ENCODE measurements at places on chromosomes 2 and 18.
A peak's percentile ranks its signal among the peaks of the same experiment; 100 is the strongest.

- DNase-seq, result no peak
Measured at GRCh38 chr2:128563348-128563687, 244.7 kb upstream of the HS6ST1 start.

DNA sequence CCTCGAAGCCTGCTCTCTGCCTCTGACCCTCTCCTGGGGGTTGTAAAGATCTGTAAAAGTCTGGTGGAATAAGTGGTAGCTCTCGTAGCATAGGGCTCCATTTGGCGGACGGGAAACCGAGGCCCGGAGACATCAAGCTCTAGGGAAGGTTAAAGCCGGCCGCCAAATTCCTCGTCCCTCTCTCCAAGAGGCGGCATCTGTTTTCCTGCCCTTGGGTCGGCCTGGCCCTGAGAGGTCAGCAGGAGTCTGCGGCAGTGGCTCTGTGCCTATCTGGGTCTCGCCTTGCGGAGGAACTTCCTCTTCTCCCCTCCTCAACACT is 72.4 kb downstream of the TEX51 start:
- DNase-seq, result no peak

GRCh38 chr18:48408111-48408726 is 964 bp downstream of the ZBTB7C start:
- DNase-seq, result no peak

DNA sequence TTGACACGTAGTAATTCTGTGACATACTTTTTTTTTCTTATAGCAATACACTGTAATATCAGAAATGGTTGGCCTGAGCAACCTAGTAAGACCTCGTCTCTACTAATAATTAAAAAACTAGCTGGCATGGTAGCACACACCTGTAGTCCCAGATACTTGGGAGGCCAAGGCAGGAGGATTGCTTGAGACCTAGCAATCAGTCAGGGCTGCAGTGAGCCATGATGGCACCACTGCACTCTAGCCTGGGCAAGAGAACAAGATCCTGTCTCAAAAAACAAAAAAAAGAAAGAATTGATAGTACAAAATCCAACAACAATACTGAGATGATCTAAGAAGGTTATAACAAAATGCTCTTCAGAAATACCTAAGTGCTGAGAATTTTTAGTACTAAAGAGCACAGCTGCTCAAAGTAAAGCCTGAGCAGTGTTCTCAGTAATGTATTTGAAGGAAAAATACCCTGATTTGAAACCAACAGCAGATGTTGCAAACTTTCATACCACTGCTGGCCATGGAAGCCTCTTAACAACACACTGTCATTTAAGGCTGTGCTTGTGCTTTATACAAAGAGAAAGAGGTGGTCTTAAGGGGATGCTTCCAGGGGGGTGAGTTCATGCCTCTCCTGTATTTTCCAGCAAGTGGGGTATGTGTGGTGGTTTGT is 132.6 kb upstream of the CDCA7 start:
- DNase-seq, result no peak

- DNase-seq, result no peak
Measured at GRCh38 chr18:5309888-5310470, 14.5 kb upstream of the ZBTB14 start.

GRCh38 chr2:46498681-46499080 is 19.3 kb downstream of the TMEM247 start:
- DNase-seq, result no peak

GRCh38 chr2:188765522-188766470 is 208.4 kb upstream of the COL3A1 start:
- no peak for DNase-seq

DNA sequence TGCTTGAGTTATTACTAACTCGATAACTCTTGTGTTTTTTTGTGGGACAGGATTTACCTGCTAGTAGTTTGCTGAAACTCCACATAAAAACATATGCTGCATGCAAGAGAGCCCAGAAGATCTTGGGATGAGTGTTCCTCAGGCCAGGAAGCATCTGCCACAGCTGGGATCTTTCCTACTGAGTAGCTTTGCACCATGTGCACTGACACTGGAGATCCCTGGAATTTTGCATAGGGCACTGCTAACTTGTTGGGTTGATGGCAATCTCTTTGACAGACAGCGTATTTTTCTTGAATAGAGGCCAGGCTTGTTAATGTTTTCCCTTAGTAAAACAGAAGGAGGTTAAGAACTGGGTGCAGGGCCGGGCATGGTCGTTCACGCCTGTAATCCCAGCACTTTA is 808 bp upstream of the SERPINB11 start:
- no peak for DNase-seq

- DNase-seq, result no peak
Measured at GRCh38 chr2:181546086-181546485, 88.9 kb downstream of the ITGA4 start.

DNA sequence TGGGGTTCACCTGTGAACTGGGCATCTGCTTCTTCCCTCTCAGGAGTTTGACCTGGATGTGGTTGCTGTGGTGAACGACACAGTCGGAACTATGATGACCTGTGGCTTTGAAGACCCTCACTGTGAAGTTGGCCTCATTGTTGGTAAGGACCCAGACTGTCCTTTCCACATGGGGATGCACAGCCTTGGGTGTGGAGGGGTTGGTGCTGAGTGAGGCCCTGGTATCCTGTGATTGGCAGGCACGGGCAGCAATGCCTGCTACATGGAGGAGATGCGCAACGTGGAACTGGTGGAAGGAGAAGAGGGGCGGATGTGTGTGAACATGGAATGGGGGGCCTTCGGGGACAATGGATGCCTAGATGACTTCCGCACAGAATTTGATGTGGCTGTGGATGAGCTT is 52.3 kb downstream of the HK2 start:
- no peak for DNase-seq

- no peak for DNase-seq
Measured at GRCh38 chr2:17107151-17107550, 411.1 kb downstream of the RAD51AP2 start.

DNA sequence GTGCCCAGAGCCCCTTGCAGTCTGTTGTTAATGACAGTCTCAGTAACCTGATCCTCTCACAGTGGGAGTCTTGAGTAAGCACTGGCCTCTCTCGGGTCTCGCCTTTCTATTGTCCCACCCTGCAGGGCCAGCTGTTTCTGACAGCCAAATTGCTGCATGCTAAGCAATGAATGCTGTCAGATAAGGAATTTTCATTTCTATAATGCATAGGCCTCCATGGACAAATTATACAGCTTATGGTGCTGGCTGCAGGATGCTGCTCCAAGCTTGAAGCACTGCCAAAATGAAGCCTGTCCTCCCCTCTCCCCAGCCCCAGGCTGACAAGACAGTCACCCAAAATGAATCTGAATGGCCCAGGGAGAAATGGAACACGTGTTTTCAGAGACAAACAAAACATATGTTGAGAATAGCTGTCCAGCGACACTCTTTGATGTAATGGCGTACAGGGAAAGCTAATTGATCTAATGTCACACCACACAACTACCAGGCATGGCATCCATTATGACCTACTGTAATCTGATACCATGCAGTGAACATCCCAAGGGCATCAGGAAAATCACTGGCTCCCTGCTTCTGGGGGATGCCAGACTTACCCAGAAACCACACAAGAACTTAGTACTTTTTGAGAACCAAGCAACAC is 36.8 kb downstream of the ACVR1 start:
- DNase-seq, result peak; percentile 84

GRCh38 chr2:162888652-162889051 is 50.1 kb upstream of the KCNH7 start:
- DNase-seq, result no peak

DNA sequence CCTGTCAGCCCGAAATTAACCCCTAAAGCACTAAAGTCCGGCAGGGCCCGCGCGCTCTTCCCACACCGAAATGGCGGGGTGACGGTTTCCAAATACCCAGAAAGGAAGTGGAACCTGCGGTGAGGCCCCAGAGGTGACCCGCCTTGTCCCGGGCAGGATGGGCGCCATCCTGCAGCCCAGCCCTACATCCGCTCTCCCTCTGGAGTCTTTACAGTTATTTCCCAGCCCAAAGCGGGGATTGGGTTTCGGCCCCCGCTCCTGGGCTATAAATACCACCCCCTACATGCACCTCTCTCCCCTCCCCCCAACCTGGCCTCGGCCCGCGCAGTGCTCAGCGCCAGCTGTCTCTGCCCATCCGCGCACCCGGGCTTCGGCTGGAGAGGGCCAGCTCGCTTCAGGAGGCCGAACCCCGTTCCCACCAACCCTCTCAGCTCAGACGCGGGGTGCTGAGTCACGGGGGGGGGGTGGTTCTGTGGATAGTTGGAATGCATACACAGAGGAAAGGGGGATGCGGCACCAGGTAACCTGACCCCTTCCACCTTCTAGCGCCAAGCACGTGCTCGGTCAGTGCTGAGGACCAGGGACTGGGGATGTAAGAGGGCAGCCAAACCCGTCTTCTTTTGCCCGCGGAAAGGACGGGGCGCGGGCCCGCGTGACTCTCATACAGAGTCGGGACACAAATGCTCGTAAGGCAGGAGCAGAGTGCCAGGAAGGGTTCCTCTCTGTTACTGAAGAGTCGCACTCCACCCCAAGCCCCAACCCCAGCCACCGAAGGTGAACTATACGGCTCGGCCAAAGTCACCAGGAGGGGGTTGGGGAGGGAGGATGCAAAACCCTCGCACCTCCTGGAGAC is at the start of gene TUBA4B:
Gene TUBA4B, plus strand, starts transcription at position 344 of the 853 bp plus-strand sequence. Its CDS starts 165 bp downstream, at position 509.
- no peak for DNase-seq

DNA sequence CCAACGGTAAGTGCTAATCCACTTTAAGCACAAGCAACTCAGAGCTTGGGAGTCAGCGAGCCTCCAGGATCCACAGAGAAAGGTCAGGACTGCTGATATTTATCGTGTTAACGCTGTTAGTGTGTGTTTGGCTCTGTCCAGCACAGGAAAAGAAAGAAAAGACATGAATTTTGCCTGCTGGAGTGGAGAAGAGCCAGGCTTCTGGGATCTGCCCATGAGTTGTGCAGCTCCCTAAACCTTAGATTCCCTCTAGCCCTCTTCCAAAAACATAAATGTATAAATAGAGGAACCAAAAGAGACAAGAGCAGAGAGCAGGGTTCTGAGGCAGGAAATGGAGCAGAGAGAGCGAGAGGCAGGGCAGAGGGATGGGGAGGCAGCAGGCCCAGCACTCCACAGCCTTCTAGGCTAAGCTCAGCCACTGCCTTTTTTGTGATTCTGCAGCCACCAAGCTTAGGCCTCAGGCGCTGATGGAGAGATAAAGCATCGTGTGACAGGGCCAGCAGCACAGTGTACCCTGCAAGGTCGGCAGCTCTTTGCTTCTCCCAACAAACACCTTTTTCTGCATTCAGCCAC is 14.5 kb upstream of the MAT2A start:
- DNase-seq, result no peak

DNA sequence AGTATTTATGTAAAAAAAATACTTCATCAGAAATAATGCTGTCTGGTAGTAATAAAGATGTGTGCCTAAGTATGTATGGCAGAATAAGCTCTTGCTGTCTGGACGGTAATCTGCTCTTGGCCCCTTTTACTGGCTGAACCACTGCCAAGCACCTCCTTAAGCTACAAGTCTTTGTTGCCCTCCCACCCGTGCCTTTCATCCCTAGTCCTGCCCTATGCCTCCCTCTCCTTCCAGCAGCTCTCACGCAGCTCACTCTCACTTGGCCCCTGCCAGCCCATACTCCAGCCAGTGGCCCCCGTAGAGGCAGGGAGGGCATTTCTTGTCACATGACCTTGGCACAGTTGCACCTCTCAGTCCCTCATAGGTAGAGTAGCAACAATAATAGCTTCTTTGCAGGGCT is 54.5 kb upstream of the NPAS2 start:
- DNase-seq, result no peak

DNA sequence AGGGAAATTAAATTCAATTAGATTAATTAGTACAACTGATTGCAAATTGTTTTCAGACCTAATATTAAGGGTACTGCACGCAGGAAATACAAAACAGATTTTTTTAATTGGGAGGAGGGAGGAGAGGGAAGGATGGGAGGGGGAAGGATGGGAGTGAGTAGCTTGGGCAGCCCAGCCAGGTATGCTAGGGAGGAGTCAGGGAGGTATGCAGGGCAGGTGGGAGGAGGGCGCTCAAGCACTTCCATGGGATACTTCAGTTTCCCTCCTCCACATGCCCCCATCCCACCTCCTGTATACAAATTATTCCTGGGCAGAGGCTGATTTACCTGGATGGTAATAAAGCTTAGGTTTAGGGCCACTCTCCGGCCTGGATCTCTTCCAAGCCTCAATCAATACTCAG is 76.6 kb upstream of the CAPN13 start:
- no peak for DNase-seq

GRCh38 chr2:119071476-119071875 is 87.1 kb downstream of the C1QL2 start:
- no peak for DNase-seq

DNA sequence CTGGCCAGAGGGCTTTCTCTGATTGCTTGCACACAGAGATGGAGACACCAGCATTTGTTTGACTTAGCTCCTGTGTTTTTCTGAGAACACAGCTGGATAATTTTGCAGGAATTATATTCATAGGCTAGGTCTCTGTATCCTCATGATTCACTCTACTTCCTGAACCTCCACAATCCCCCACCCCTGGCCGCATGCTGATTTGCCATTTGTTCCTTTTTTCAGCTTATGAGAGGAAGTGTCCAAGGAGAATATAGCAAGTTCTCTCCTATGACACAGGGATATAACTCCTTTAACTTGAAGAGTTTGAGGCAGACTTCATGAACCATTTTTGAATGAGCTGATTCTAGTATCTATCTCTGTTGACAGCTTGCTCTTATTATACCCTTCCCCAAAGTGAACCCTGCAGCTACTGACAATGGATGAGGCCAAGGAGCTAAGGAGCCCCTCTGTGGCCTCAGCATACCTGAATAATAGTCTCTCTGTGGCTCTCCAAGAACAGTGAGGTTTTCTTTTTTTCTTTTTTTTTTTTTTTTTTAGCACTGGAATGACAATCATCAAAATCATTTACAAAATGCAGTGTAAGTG is 15.4 kb downstream of the CAVIN2 start:
- DNase-seq, result no peak

DNA sequence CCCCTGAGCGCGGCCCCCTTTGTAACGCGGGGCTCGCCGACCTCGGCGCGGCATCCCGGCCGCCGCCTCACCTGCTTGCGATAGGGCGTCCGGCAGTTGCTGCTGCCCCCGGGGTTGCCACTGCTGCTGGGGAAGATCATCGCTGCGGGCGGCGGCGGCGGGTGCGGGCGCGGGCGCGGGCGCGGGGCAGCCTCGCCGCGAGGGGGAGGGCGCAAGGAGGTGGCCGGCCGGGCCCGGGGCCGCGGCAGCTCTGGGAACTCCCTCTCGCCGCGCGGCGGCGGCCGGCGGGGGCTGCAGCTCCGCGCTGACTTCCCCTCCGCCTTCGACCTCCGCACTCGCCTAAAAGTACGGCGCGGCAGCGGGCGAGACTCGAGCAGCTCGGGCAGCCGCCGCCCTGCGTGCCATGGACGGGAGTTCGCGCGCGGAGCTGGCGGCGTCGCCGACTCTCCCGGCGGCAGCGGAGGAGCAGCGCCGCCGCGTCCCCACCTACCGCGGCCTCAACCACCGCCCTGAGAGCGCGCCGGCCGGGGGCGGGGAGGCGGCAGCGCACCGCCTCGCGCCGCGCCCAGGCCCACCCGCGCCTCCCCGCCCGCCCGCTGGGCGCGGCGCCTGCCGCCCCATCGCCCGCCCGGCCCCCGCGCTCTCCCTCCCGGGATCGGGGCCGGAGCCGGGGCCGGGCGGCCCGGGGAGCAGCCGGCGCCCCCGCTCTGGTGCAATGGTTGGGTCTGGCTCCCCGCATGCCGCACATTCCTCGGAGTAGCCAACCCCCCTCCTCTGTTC is 86.0 kb downstream of the RBMS1 start:
- DNase-seq, result no peak

Measured in iPS DF 19.7 (cell line).